ENCODE measurements at places on chromosomes 5 and 9. TPM values are rescaled to one million over a fixed set of nuclear protein-coding genes. Genes with fewer than 3 reads are reported as not detected.

DNA sequence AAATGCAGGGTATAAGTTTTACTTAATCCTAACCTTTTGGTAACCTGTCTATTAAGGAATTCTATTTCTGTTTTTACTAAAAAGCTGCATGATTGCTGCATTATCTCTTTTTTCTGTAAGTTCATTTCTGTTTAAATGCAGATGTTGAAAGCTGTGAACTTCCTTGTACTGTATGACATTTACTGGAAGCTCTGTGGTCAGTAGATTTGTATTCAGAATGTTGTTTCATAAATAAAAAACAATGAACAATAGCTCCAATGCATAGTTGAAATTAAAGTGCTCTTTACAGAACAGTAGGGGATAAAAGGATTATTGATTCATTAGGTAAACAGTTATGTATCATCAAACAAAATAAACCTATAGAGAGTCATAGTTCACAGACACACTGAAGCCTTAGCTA, 46.5 kb upstream of the FKTN start:
- no peak for DNase-seq

- DNase-seq: no peak
Measured at GRCh38 chr9:87292449-87293191, 205.0 kb upstream of the DAPK1 start.

Gene RPL37
- total RNA-seq: 1,380 TPM

DNA sequence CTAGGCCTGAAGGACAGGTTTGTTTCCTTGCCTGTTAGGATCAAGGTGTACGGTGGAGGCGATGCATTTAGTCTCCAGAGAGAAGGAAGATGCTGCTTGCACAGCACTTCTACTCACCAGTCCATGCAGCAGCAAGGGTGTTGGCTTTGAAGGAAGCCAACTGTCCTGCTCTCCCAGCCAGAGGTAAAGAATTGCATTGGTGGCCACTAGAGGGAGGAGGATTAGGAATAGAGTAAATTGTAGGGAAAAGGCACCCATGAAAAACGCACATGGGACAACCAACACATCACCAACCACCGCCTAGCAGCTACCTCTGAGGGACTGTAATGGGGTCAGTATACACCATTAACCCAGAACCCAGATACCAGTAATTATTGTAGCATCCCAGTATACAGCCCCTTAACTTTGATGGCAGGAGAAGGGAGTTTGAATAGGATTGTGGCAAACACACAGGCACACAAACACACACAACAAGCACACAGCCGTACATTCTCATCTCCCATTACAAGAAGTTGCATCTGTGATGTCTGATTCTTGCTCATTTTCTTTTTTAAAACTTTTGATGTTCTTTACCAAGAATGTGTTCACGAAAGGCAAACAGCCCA, 267.7 kb downstream of the ADAMTS6 start:
- DNase-seq: no peak

- no peak for DNase-seq
Measured at GRCh38 chr9:93225417-93225816, 41.5 kb downstream of the WNK2 start.

Gene FBXW11
- 81.3 TPM for total RNA-seq

DNA sequence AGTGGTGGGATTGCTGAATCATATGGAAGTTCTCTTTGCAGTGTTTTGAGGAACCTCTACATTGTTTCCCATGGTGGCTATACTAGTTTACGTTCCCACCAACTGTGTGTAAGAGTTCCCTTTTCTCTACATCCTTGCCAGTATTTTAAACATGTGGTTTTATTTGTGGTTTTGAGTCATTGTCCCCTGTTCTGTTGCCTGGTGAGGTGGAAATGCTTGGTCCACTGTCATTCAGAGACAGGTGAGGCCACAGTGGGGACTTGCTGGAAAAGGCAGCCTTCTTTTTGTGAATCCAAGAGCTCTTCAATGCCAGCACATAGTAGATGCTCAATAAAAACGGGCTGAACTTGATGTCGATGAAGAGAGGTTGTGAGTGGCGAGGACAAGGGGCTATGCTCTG, 44.2 kb downstream of the SH3PXD2B start:
- DNase-seq: no peak

DNA sequence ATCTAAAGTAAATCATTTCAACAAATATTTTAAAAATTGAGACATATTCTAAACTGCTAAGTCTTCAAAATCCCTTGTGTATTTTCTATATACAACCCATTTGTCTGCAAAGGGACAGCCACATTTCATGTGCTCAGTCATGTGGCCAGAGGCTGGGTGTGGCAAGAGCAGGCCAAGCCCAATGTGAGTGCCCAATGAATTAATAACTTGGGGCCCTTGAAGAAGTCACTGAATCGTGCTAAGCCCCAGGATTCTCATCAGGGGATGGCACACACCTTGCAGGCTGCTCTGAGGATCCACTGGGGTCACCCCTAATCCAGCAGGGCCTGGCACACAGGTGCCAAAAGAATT, 78.2 kb upstream of the SMIM23 start:
- DNase-seq: no peak

GRCh38 chr5:3027185-3027865, 275.8 kb upstream of the IRX2 start:
- no peak for DNase-seq

- no peak for DNase-seq
Measured at GRCh38 chr9:129006328-129007034, 21.6 kb downstream of the SH3GLB2 start.

DNA sequence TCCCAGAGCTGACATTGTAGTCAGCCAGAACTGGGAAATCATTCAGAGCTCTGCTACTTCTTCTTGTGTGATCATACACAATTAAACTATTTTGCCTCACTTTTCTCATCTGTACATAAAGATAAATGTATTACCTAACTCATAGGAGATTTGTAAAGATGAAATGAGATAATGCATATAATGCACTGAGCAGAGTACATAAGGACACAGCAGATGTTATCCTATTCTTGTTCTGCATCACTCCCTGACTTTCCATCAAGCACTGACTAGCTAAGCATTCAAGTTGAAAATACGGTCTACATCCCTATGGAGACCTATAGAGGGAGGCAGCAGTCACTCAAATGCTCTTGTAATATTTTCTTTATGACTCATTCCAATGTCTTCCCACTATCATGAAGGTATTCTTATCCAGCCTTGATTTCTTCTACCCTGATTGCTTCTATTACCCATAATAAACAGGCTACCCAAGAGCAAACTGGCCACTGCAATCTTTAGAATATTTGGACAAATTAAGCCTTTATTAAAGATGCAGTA, 16.3 kb upstream of the PRR16 start:
- no peak for DNase-seq

Gene RORB
- 0.74 TPM for total RNA-seq

Gene NFIB
- total RNA-seq: 217 TPM

DNA sequence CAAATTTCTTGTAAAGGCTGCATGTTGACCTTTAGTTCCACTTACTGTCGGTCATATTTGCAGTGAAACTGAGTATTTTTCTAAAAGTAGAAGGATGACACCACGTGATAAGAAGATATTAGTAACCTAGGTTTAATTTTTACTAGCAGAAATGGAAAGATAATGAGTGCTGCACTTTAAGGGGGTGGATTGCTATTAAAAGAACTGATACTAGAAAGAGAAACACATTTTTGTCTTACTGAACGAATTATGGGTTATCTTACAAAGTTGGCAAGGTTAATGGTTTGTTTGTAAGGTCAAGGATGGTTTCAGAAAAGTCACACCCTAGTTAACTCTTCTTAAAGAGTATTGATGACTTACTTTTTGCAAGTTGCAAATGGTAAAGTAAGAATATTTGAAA, 2.4 kb downstream of the MACIR start:
- no peak for DNase-seq

DNA sequence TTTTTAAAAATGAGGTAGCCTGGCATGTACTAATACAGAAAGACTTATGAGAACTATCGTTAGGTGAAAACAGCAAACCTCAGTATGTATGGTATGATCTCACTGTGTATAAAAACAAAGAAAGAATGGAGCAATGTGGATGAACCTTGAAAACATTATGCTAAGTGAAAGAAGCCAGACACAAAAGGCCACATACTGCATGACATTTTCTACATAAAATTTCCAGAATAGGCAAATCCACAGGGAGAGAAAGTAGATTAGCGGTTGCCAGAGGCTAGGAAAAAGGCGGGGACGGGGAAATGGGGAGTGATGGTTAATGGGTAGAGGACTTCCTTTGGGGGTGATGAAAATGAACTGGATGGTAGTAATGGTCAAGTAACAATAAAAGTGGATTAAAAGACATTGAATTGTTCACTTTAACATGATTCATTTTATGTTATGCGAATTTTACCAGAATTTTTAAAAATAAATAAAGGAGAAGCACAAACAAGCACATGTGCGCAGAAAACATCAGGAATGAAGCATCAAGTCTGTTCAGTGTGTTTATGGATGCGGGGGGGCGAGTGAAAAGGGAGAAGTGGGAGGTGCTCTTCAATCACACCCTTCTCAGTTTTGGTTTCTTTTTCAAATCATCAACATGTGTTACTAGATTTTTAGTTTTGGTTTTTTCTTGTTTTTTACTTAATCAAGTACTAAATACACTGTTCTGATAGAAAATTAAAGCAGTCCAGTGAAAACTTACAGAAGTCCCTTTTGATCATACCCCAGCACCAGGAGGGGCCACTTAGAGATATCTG, 16.3 kb downstream of the ROR2 start:
- no peak for DNase-seq

- no peak for DNase-seq
Measured at GRCh38 chr9:129237803-129238202, 59.7 kb upstream of the IER5L start.

Gene ACTBL2
- not detected for total RNA-seq

DNA sequence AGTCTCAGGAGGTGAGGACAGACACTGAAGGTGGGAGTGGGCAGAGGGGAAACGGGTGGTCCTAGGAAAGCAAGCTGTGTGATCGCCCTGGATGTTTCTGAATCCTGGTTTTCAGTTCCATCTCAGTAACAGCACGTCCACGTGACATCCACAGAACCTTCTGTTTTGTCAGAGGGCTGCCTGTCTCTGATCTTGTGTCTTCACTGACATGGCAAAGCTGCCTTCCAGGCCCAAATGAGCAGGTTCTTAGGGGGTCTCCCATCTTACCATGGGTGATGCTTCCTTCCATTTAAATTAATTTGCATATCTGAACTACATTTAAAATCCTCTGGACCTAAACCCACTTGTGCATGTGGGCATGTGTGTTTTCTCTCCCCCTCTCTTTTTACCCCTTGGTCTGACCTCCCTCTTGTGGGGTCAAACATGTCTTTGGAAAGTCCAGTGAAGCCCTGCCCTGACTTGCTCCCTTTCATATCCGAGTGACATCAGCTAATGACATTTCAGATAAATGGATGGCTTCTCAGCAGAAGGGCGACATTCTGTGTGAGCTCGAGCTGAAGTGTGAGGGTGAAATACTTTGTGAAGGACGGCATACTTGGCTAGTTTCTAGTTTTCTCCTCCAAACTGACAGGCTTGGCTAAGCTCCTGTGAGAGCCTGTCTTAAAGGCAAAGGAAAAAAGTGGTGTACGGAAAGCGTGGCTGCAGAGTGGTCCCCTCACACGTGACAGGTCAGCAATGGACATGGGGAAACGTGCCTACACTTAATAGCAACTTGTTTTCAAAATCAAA, 204.8 kb upstream of the S1PR3 start:
- no peak for DNase-seq

Gene TMEM232
- total RNA-seq: 7.0 TPM

- DNase-seq: no peak
Measured at GRCh38 chr5:179374506-179375235, 29.4 kb upstream of the ADAMTS2 start.

DNA sequence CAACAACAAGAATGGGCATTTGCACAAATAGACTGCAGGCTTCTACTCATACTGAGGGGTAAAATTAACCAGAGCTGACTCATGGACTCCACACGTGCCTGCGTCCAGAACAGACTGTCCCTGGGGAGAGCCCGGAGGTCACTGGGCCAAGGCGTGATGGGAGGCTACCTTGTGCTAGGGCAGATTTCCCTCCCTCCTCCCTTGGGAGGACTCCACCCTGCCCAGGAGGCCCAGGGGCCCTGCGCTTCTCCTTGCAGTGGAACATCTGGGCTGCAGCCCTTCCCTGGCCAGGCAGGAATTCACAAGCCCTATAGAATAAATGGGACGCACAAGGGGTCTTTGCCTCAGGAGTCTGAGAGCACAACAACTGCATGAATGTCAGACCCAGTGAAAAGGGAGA, 35.6 kb downstream of the IRX2 start:
- DNase-seq: no peak

DNA sequence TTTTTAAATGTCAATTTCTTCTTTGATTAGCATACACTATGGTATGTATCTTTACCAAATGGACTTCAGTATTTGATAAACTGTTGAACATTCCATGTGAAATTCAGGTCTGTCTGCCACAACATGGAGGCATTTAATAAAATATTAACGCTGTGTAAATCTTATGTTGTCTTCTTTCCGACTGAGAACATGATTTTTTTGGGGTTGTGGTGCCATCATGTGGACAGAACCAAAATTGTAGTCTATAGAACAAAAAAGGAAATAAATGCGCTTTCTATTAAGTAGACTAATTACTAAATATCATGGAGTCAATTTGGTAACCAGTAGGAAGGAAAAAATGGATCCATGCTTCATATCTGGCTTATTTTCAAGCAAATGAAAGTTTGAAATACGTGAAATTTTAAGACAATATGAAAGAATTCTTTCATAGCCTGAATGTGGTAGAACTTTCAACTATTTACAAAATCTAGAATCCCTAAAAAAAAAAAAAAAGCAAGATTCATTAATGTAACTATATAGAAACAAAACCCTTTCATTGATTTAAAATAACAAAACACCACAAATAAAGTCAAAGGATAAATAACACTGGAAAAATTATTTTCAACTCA, 2.8 kb upstream of the PLK2 start:
- peak; percentile 43 for DNase-seq

- no peak for DNase-seq
Measured at GRCh38 chr9:113953531-113953930, 77.4 kb downstream of the ZNF618 start.

Gene SERF1B
- 17.8 TPM for total RNA-seq

- no peak for DNase-seq
Measured at GRCh38 chr5:158119961-158120723, 261.2 kb upstream of the CLINT1 start.

DNA sequence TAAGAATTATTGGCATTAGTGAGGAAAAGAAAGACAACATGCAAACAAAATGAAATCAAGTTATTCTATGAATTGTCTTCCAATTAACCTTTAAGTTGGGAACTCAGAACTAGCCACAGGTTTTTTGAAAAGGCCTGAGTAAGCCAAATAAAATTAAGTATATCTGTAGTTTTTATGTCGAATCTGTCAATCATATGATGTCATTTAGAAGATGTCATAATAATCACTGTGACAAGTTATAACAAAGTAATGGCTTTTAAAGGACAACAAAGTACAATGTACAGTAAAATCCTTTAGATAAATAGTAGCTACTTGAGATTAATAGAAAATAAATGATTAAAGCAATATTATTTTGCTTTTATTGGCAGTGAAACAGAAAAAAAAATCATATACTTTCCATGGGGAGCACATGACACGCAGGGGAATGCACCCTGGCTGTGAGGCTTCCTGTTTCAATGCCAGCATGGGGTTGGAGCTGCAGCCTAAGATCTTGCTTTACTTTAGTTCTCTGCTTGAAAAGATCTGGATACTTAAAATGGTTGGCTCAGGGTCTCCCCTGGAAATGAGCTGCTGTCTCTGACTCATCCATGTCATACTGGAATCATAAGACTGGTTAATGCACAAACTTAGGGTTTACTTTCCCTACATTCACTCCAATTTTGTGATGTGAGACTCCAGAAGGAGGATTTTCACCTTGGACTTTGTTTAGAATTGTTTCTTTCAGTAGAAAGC, 284.3 kb downstream of the TAF11L14 start:
- DNase-seq: no peak

Gene SPINK6
- total RNA-seq: not detected
